ENCODE measurements at places on chromosomes 7 and 10.

GRCh38 chr7:51482976-51483375 is 166.4 kb upstream of the COBL start:
- no peak for DNase-seq

GRCh38 chr7:78901566-78901965 is 551.9 kb downstream of the MAGI2 start:
- no peak for DNase-seq

DNA sequence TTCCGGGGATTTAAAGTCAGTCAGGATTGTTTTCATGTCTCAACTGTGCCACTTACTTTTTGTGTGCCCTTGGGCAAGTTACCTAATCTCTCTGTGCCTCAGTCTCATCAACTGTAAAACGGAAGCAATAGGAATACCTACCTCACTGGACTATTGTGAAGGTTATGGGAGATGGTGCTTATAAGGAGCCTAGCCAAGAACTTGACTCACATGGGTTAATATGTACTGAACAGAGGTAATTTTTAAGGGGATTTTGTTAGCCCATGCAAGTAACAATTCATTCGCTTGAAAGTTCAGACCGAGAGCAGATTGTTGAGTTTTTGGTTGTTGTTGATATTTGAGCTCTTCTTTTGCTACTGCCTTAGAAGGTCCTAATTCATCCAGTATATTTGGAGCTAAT is 202.9 kb downstream of the ZNF365 start:
- no peak for DNase-seq

- no peak for DNase-seq
Observed at GRCh38 chr7:153939177-153939576, 113.0 kb upstream of the DPP6 start.

- no peak for DNase-seq
Observed at GRCh38 chr10:30940256-30940655, 91.4 kb downstream of the ZNF438 start.

- peak; percentile 39 for DNase-seq
Observed at GRCh38 chr10:119726676-119727261, 919 bp downstream of the INPP5F start.

DNA sequence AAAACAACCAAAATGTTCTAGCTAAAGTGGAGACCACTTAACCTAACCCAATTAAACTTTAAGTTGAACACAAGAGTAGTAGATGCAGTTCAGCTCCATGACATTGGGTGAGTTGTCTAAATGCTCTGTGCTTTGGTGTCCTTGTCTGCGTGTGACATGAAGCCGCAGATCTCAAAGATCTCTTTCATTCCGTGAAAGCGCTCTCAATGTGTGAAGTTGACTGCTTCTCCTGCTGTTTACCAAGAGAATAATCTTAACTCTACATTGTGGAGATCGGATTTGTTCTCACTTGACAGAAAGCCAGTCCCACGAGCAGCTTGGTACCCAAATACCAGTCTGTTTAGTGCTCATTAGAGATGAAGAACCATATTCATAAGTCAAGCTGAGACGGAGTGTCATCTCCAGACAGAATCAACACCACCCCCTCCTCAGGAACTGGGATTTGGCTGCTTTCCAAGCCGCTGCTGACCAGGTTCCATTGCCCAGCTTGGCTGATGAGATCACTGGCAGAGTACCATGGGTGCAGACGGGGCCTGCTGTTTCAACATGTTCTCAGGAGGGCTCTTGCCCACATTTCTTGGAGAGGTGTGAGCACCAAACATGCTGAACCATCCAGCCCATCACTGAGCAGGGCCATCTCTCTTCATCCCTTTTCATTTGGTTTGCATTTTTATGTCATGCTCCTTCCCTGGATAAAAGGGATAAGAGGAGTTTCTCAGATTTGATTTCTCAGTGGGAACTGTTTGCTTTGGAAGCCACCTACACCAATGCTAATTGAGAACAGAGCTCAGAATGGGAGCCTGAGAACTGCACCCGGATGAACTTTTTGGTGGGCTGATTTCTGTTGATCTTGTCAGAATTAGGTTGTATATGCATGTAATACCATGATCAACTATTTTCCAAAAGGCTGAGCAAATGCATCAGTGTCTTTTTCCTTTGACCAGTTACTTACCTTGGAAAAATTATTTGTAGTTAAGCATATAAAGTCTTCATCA is 95.8 kb upstream of the AGBL3 start:
- peak; percentile 37 for DNase-seq

- peak; percentile 99 for DNase-seq
Observed at GRCh38 chr7:27910326-27910725, 170.4 kb downstream of the TAX1BP1 start.

All from NCI-H82 (cell line).